ENCODE measurements at places on chromosomes 5 and 9.
A peak's percentile ranks its signal among the peaks of the same experiment; 100 is the strongest.

- no peak for DNase-seq
These were observed 449 bp upstream of the PCSK5 start for GRCh38 chr9:75889977-75890471.

- no peak for DNase-seq
These were observed 22.8 kb upstream of the SLC12A2 start for GRCh38 chr5:128060644-128061385.

GRCh38 chr5:1336106-1336561 is 8.8 kb downstream of the CLPTM1L start:
- peak; percentile 62 for DNase-seq

GRCh38 chr9:109205526-109205925 is 38.5 kb upstream of the FRRS1L start:
- DNase-seq, result no peak

DNA sequence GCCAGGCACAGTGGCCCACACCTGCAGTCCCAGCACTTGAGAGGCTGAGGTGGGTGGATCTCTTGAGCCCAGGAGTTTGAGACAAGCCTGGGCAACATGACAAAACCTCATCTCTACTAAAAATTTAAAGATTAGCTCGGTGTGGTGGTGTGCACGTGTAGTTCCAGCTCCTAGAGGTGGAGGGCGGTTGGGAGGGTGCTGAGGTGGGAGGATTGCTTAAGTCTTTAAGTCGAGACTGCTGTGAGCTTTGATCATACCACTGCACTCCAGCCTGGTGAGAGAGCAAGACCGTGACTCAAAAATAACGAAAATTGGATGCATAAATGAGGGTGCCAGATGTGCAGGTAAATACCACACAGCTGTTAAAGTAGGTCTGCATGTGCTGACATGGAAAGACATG is 39.3 kb upstream of the TDRD7 start:
- DNase-seq, result no peak

GRCh38 chr9:108783731-108784495 is 71.9 kb downstream of the ACTL7B start:
- DNase-seq, result no peak

- DNase-seq, result no peak
These were observed 198.8 kb downstream of the PRELID2 start for GRCh38 chr5:145636371-145636770.

Measured in germinal center (tissue), 1 donor.